Gastrocnemius medialis (tissue), 4 donors: ENCODE measurements at places on chromosomes 2 and 18. TPM values are rescaled to one million over a fixed set of nuclear protein-coding genes. Genes with fewer than 3 reads are reported as not detected.

DNA sequence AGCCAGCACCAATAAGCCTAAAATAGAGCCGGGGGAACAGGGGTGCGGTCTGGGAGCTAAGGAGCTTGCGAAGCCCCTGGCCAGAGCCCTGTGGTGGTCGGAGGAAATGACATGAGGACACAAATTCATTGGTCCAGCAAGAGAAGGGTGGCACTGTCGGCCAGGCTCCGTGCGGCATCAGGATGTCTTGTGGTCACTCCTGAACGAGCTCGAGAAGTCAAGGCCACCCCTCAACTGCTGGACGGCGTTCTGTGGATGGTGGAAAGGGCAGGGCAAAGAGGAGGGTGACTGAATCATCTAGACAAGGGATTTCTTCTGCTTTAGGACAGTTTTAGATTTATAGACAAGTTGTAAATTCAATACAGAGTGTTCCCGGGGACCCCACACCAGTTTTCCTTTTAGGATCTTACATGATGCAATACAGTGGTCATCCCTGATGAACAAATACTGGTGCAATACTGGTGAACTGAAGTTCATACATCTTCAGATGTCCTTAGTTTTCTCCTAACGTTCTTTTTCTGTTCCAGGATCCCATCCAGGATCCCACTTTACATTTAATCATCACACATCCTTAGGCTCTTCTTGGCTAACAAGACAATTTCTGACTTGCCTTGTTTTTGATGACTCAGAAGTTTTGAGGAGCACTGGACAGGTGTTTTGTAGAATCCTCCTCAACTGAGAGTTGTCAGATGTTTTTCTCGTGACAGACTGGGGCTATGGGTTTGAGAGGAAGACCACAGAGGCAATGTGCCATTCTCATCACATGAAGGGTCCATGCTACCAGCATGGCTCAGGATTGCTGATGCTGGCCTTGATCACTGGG lies 13.2 kb downstream of the EDAR start:
- no peak for DNase-seq

DNA sequence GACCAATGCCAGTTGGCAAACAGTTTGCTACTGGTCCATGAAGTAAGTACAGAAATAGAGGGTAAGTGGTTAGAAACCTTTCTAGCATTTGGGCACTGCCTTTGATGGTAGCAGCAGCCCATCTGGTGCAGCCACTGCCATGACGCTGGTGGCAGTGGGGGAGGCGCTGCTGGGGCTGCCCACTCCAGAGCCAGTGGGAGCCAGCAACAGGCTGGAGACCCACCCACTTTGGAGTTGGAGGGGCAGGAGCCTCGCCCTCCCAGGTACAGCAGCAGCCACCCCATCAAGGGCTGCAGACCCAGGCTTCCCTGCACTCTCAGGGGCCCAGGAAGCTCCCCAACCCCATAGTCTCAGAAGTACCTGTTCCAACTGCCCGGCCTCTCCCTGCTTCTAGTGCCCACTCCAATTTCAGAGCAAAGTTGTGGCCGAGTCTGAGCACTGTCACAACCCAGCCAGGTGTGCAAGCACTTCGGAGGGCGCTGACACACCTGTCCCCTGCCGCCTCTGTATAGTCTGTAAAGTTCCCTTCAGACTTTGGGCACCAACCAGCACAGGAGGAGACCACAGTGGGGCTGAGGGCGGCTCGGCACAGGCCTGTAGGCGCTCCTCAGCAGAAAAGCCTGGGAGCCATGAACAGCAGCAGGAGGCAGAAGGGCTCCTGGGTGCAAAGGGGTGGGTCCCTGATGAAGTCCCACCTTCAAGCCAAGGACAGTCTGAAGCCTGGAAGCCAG lies 125.6 kb upstream of the CCDC150 start:
- no peak for DNase-seq

DNA sequence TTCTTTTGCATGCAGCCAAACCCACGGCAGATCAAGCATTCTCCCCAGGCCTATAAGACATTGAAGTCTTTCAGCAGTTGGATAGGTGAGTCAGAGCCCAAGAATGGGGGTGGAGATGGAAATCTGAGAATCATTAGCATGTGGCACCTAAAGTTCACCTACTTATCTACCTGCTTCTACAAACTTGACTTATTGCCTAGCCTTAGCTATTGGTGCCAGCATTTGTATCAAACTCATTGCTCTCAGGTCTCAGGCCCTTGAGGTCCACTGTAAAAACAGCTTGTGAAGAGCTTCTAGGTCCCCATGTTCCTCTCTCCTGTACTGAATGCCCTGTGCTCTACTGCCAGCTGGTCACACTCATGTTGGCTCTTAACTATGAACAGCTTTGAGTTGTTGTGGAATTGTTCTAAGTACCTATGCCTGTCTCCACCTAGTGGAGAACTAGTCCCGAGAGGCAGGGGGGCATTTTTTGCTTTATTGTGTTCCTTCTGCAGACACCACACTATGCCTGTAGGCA lies 278.4 kb upstream of the SPRED2 start:
- no peak for DNase-seq

DNA sequence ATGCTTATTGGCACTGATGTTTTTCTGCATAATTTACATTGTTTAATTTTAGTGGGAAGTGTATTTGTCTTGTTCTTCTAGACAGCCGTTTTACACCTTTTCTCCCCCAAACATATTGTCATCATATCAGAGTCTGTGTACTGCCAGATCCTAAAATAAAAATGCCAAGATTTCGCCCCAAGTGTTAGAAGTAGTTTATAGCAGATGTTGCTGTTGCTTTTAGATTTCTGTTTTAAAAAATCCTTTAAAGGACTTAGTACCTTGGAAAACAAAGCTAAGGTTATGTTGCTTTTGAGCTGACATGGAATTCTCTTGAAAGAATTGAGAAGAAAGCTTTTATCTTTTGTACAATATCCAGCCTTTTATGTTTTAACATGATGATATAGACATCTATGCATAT lies 36.0 kb downstream of the NAB1 start:
- DNase-seq = no peak

Gene ALPG
- total RNA-seq = not detected

Gene SIX3
- not detected for total RNA-seq

Gene FOXD4L1
- not detected for total RNA-seq

DNA sequence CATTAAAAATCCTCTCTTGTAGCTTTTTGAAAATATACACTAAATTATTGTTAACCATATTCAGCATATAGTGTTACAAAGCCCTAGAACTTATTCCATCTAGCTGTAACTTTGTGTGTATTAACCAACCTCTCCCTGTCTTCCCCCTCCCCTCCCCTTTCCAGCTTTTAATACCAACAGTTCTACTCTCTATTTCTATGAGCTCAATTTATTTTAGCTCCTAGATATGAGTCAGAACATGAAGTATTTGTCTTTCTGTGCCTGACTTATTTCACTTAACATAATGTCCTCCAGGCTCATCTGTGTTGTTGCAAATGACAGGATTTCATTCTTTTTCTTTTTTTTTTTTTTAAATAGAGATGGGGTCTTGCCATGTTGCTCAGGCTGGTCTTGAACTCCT lies 45.1 kb downstream of the GPD2 start:
- DNase-seq = no peak

- no peak for DNase-seq
Measured at GRCh38 chr2:240358821-240359397, 76.6 kb upstream of the GPC1 start.

DNA sequence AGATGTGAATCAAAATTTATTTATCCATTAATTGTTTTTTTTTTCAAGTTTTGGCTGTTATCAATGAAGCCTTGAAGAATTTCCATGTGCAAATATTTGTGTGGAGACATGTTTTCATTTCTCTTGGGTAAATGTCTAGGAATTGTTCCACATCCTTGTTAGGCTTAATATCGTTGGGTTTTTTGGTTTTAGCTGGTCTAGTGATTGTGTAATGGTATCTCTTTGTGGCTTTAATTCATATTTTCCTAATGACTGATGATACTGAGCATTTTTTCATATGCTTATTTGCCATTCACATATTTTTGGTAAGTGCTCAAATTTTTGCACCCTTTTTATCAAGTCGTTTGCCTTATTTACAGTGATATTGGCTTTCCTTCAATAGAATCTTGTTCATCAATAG lies 250.3 kb upstream of the EPHA4 start:
- no peak for DNase-seq

DNA sequence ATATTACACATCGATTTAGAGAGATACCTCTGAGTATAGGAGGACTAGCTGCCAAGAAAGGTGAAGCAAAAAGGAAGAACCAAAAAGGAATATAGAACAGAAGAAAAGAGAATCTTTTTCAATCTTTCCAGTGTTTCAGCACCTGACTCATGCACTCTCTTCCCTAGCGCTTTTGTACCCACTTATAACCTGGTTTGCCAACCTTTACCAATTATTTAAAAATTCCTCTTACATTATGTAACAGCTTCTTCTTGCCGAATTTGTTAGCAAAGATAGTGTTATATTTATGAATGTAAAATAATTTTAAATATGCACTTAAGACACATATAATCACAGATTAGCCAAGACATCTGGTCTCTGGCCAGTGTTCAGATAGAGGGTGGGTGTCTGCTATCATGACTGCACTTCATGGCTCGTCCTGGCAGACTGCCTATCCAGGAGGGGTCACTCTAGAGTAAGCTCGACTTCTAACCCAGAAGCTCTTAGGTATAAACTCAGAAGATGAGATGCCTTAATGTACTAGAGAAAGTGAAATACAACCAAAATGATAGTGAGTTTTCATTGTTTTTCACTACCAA lies 122.9 kb downstream of the ATAD2B start:
- no peak for DNase-seq

Gene MARCHF4
- total RNA-seq = not detected

DNA sequence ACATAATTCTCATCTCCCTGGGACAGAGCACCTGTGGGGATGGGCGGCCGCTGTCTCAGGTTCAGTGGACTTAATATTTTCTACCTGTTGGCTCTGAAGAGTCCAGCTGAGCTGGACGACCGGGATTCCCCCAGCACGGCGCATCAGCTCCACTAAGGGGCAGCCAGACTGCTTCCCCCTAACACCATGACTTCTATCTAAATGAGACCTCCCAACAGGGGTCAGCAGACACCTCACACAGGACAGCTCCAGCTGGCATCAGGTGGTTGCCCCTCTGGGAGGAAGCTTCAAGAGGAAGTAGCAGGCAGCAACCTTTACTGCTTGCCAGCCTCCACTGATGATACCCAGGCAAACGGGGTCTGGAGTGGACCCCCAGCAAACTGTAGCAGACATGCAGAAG lies 226.0 kb upstream of the DSEL start:
- DNase-seq = no peak

DNA sequence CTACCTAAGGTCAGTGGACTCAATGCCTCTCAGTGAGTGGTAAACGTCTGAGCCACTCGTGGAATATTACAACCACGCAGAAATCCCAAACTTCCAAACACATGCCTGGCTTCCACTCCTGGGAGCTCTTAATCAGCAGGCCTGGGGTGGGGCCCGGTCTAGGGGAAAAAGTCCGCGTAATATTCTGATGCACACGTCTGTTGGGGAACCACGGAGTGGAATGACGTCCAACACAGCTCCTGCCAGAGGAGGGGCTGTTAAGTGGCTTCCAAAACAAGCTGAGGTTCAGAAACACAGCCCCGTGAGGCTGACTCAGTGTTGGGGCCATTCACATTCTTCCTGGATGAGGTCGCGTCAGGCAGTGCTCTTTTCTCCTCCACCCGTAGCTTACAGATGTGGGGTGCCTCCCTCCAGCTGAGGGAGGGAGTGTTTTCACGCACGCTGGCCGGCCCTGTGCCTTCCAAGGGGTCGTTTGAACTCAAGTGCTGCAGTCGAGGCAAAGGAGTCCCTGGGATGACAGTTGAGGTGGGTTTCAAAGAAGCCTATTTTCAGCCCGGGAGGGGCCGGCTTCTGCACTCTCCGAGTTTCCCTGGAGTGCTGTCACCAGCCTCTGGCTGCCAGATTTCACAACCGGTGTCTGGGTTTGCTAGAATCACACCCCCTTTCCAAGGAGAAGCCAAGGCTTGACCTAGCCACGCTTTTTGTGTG lies 73.1 kb downstream of the ACKR3 start:
- peak; percentile 91 for DNase-seq

DNA sequence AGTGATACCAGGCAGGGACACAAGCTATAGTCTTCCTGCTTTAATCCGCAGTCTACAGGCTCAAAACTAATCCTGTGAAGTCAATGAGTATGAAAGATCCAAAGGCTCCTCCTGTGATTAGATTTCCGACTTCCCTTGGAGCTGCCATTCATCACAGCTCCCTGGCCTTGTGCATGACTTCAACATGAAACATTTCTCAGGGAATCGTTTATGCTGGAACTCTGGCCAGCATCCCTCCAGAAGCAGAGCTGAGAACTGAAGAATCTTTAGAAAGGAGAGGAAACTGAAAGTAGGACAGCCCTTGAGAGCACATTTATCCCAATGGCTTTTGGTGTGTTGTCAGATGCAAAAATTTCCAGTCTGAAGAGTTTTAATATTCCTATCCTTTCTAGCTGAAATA lies 84.3 kb upstream of the SESTD1 start:
- DNase-seq = no peak

DNA sequence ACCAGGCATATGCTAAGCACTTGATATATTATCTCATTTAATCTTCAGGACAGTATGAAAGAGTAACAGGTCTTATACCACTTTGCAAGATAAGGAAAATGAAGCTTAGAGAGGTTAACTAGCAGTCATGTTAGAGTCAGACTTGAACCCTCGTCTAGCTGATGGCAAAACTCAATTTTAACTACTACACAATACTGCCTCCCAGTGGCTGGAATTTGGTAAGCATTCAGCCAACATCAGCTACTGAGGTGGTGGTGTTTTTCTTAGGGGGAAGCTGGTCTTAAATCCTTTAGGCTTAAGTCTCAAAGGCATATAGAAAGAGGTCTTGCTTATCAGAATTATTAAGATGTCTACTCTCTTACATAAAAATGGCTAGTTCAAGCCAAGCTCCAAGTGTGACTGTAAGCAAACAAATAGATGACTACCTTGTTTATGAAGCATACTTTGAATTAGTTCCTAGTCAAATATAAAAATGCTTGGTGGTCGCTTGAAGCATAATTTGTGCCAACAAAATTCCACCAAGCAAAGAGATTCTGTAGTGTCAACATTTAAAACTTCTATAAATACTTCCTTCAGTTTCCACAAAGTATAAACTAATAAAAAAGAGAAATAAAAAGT lies 325.4 kb upstream of the FIGN start:
- no peak for DNase-seq

DNA sequence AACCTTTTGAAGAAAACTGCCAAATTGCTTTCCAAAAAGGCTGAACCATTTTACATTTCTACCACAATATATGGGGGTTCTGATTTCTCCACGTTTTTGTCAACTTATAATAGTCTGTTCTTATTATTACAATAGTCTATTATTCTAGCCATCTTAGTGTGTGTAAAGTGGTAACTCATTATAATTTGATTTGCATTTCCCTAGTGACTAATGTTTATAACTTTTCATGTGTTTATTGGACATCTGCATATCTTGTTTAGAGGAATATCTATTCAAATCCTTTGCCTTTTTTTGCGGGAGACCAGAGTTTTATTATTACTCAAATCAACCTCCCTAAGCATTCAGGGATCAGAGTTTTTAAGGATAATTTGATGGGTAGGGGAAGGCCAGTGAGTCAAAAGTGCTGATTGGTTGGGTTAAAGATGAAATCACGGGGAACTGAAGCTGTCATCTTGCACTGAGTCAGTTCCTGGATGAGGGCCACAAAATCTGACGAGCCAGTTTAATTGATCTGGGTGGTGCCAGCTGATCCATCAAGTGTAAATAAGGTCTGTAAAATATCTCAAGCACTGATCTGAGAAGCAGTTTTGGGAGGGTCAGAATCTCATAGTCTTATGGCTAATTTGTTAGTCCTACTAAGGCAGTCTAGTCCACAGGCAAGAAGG lies 303.4 kb upstream of the NCKAP5 start:
- DNase-seq = no peak
